ENCODE measurements at places on chromosomes 6 and 20.

GRCh38 chr6:33869826-33870423 is 66.1 kb upstream of the MLN start:
- DNase-seq = no peak

DNA sequence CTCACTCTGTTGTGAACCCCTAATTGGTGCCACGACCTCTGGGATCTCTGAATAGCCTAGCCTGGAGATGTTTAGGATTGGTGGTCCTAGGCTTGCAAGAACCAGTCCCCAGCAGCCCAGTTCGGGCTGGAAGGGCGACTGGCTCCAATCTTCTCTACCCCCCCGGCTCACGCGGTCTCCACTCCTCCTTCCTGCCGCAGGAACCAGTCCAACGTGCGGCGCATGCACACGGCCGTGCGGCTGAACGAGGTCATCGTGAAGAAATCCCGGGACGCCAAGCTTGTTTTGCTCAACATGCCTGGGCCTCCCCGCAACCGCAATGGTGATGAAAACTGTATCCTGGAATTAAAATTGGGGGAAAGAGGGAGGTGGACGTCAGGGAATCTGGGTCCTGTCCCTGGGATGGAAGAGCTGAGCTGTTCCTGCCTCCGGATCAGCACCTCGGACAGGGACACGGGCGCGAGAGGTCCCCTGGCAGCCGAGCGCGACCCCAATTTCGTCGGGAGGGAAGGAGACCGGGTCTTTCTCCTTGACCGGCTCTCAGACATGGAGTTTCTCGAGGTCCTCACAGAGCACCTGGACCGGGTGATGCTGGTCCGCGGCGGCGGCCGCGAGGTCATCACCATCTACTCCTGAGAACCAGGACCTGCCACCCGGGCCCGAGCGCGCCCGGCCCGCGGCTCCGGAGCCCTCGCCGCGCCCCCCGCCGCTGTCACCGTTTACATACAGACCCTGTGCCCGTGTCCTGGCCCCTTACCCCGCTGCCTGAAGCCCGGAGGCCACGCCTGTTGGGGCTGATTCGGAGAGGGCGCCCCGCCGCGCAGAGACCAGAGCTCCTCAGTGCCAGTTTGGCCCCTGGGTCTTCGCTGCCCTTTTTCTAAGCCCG is 28.2 kb downstream of the SLC12A5 start:
- DNase-seq = no peak

DNA sequence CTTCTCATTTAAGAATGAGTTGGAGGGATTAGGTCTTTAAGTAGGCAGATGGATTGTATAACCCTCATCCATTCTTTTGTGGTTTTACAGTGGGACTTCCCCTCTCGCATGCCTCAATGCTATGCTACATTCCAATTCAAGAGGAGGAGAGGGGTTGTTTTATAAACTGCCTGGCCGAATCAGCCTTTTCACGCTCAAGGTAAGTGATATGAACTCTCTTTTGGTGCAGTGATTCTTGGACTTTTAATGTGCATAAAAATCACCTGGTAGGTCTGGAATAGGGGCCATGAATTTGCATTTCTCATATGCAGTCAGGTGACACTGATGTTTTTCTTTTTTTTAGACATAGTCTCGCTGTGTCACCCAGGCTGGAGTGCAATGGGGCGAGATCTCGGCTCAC is 10.8 kb downstream of the ASXL1 start:
- DNase-seq = no peak

GRCh38 chr6:119276211-119276610 is 73.3 kb downstream of the MAN1A1 start:
- DNase-seq = no peak

- no peak for DNase-seq
Measured at GRCh38 chr20:56465997-56466396, 2.4 kb upstream of the RTF2 start.

DNA sequence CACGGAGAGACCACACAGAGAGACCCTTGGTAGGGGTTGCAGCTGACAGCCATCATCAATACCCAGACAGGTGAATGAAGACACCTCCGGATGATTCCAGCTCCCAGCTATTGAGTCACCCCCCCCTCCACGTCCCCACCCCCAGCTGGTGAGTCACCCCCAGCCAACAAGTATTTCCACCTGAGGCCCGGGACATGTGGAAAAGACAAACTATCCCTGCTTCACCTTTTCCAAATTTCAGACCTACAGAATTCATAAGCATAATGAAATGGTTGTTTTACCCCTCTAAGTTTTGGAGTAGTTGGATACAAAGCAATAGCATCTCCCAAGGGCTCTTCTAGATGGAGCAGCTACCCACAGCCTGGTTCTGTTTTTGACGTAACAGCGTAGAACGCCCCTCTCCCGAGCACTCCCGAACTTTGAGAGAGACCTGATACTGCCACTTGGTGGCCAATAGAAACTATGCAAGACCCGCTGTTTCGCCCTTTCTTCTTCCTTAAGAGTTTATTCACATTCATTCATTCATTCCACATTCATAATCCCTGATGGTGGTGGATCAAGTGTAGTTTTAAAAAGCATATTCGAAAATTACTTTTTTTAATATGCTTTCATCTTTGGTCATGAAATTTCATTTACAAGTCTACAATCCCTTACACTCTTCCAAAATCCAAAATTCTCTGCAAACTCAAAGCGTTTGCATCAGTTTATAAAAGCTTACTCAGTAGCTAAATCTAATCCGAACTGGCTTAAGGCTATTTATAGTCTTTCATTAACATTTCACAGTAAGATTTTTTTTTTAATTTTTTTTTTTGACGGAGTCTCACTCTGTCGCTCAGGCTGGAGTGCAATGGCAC is 15.1 kb upstream of the PPP1R16B start:
- no peak for DNase-seq

DNA sequence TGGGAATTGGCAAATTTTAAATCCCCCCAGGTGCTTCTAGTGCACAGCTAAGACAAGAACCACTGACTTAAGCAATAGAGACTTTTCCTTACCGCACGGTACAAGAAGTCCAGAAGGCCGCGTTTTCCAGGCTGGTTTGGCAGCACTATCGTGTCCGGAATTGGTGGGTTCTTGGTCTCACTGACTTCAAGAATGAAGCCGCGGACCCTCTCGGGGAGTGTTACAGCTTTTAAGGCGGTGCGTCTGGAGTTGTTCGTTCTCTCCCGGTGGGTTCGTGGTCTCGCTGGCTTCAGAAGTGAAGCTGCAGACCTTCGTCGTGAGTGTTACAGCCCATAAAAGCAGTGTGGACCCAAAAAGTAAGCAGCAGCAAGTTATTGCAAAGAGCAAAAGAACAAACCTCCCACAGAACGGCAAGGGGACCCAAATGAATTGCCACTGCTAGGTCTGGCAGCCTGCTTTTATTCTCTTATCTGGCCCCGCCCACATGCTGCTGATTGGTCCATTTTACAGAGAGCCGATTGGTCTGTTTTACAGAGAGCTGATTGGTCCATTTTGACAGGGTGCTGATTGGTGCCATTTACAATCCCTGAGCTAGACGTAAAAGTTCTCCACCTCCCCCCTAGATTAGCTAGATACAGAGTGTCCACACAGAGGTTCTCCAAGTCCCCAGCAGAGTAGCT is 264.5 kb downstream of the PREX1 start:
- no peak for DNase-seq

DNA sequence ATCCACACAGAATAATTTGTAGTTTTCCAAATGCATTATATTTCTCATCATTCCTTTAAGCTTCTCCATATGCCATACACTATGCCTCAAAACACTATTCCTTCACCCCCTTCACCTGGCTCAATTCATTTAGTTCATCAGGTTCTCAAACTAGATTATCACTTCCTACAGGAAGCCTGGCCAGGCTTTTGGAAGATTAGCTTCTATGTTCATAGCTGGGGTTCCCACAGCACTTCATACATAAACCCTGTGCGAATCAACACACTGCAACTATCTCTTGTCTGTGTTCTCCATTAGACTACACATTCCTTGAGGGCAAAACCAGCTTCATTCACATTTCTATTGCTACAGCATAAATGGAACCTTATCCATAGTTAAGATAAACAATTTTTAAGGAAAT is 40.5 kb upstream of the PLN start:
- no peak for DNase-seq

DNA sequence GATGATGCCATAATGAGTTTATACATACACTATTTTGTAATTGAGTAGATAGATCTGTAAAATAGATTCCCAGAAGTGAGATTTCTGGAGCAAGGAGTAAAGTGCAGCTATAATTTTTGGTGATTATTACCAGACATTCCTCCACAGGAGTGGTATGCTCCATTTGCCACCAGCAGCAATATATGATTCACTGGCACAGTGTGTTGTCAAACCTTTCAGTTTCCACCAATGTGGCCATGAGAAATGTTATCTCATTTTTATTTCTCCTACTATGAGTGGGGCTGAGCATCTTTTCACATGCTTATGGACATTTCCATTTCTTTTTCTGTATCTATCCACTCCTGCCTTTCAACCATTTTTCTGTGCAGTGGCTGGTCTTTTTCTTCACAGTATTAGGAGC is 70.5 kb downstream of the GPR63 start:
- DNase-seq = no peak

GRCh38 chr6:126027601-126028000 is 41.3 kb downstream of the TRMT11 start:
- DNase-seq = no peak

- DNase-seq = no peak
Measured at GRCh38 chr6:108689272-108690161, 128.8 kb downstream of the FOXO3 start.

GRCh38 chr20:45835329-45835765 is 1.7 kb downstream of the SNX21 start:
- no peak for DNase-seq

- no peak for DNase-seq
Measured at GRCh38 chr6:169617562-169617961, 84.3 kb downstream of the WDR27 start.

GRCh38 chr20:5000263-5001173 is 792 bp downstream of the SLC23A2 start:
- DNase-seq = no peak

GRCh38 chr20:34300809-34301586 is 2.2 kb downstream of the AHCY start:
- no peak for DNase-seq

DNA sequence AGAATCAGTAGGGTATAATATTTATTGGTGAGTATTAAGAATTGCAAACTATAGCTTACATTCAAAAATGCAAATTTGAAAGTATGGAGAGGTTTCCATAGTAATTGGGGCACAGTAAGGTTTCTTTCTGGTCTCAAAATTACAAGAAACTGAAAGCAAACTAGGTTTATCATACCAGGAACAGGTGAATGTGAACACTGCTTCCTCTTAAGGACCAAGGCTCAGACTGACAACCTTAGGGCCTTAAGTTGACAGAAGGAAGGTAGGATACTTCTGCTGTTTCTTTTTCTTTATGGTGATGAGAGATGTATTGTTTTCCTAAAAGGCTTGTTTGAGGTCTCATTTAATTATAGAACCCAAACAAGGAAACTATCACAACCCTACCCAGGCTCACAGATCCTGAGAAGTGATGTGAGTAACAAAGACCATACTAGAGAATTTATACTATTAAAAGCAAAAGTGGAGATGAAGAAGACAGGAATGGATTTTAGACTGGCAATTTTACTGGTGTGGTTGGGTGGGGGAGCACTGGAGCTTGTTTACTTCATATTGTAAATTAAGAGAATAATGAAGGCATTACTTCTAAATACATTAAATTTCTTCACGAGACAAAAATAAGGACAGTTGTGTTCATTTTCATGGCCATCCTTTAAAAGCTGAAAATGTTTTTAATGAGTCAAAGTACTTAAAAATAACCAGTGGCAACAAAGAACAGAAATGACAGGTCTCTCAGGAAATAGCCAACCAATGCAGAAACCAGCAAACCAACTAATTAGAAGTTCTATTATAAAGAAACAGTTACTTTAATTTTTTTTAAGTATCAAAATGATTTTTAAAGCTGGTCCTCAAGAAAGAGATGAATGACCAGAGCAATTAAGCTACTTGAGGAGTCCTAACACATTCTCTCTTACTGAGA is 21.3 kb downstream of the STAU1 start:
- no peak for DNase-seq

GRCh38 chr20:57071283-57071731 is 195.1 kb downstream of the BMP7 start:
- DNase-seq = no peak

DNA sequence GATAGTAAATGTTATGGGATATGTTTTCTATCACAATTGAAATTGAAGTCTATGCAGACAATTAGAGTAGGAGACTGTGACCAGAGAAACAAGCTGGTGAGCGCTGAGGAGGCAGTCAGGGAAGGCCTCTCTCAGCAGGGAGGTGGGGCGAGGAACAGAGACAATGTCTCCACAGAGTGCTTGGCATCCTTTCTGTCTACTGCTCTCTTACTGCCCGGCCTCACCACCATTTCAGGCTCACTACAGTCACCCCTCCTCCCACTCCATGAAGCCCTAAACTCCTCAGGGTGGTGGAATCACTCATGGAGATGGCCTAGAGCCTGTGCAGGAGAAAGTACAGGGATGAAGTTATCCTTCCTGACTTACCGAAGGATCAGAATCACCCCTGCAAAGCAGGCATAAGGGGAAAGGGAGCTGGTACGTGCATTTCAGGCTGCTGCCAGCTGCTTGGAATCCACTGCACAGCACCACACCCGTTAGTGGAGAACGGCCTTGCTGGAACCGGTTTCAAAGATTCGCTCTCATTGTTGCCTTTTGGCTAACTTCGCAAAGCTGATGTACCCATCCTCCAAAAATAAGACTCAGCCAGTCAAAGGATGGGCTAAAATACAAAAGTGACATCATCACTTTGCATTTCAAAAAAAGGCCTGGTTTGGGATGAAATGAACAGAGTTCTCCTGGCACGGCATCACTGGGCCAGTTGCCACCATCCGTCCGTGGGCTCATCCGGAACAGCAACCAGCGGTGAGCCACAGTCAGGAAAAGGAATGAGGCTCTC is 67.3 kb downstream of the SLC22A23 start:
- DNase-seq = no peak

- DNase-seq = no peak
Measured at GRCh38 chr6:160950507-160950906, 41.1 kb upstream of the MAP3K4 start.

DNA sequence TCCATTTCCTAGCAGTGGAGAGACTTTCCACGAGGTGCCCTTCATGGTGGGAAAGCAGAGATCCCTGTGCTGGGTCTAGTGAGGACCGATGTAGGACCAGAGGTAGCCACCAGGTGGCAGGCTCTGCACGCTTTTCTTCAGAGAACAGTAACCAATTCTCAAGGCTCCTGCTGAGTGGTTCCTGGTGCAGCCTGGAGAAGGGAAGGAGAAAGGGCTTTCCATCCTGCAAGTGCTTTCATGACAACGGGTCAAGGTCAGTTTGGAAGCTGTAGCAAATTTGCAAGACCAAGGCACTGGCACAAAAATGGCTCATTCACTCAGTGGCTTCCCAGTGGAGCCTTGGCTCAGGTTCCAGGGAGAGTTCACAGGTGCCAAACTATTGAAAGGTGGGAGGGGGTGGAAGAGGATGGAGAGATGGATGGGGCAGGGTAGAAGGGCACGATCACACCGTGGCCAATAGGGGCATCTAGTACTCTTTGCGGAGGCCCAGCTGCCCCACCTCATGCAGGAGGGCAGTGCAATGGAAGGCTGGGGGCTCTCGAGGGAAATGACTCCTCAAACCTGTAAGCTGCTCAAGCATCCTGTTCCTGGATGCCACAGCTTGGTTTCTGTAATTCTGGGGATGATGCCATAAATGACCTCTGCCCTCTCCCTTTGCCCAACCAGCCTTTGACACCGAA is 25.5 kb upstream of the KCNK16 start:
- peak; percentile 48 for DNase-seq

- no peak for DNase-seq
Measured at GRCh38 chr6:3926150-3926482, 76.9 kb downstream of the FAM50B start.

GRCh38 chr20:51516855-51517254 is 25.7 kb downstream of the NFATC2 start:
- no peak for DNase-seq
